ENCODE measurements at places on chromosomes 3 and 15.

GRCh38 chr3:72214066-72214951 lies 429.4 kb upstream of the PROK2 start:
- no peak for DNase-seq

- DNase-seq = peak; percentile 62
Measured at GRCh38 chr3:49554633-49555265, 472 bp downstream of the BSN start.

DNA sequence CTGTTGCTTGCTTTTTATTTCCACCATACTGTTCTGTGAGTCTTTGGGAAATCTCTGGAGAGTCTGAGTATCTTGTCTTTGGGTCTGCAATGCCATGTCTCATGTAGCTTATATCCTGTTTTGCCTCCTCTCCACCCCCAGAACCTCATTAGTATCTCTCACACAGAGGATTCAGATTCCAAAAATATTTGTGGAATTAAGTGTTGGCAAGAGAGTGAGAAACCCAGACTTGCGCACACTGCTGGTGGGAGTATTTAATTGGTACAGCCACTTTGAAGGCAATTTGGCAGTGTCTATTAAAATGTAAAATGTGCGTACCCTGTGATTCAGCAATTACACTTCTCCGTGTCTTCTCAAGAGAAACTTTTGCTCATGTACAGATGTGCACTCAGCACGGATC lies 68.6 kb downstream of the ZNF621 start:
- no peak for DNase-seq

- DNase-seq = no peak
Measured at GRCh38 chr3:45966371-45966791, 23.1 kb downstream of the CXCR6 start.

DNA sequence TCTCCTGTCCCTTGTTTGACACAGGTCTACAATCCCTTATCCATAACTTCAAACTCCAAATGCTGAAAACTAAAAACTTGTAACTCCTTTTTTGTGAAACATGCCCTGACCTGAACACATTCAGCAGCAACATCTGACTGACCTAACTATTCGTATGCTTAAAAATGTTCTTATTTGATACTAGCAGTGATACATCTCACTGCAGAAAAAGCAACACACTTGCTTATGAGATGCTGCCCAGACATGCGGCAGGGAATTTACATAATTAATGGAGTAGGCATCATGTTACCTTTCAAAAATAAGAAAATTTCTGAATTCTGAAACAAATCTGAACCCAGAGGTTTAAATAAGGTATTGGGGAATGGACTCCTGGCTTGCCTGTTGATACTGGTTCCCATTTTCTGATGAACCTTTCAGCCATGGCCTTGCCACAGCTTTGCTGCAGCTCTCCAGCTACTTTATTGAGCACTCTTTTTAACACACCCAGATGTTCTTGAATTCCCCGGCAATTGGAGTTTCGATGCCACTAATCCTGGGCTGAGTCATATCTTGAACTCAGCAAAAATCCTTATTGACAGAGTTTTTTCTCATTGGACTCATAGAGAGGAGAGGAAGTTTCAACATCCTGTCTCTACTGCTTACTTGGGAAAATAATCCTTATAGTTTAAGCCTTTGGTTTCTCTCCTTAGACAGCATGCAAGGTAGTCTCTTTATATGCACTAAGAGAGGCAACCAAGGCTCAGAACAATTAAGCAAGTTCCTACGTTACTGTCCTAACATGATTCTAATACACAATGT lies 296.6 kb upstream of the LMCD1 start:
- DNase-seq = no peak

DNA sequence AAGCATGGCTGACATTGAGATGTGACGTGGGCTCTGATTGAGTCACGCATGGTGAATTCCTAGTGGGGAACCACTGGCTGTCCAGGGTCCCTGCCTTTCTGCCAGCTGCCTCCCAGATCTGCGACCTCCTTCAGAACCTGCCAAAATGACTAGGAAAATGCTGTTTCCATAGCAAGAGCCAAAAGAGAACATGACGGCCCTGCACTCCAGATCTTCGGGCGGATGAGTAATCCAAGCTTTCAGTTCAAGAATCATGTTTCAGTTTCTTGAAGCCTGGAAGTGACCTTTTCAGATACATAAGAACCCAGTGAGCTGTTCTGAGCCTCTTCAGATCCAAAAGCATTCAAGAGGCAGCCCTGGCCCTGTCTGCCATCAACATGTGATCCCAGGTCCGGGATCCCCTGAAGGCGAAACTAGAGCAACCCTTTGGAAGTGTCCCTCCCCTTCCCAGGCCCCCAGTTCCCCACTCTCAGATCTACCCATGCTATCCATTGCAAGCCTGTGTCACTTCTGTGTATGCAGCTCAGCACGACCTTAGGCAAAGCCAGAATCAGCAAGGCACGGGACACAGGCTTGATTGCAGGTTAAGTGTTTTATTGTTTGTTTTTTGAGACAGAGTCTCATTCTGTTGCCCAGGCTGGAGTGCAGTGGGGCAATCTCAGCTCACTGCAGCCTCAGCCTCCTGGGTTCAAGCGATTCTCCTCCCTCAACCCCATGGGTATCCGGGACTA lies 19.7 kb downstream of the ANKRD63 start:
- no peak for DNase-seq

DNA sequence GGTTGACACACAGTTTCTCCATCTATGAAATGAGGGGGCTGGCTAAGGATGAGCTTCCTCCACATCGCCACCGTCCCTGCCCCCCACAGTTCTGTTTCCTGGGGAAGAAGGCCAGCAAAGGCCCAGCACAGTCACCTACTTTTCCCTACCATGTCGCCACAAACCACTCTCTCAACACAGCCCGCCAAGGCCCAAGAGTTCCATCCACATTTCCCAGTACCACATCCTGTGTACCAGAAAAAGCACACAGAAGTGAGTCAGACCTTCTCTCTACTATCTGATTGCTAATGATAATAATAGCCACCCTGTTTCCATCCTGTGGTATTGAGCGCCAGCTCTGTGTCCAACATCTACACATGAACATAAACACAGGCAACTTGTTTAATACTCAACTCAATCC lies 30.3 kb upstream of the C15orf39 start:
- DNase-seq = no peak

DNA sequence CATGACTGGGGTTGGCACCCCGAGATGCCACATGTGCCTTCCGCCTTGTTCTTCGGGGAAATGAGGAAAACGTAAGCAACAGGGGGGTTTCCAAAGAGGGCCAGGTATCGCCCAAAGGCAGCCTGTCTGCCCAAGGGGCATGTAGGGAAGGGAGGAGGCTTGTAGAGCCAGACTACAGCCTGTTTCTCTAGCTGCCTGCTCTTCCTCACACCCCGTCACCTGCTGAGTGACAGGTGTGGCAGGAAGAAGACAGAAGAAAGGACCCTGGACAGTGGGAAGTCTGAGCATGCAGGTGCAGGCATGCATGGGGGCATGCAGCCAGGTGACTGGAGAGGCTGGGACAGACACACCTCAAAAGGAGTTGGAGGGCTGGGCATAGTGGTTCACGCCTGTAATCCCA lies 9.8 kb downstream of the PLA2G4E start:
- DNase-seq = no peak

GRCh38 chr3:535566-536416 lies 339.2 kb downstream of the CHL1 start:
- DNase-seq = no peak

- DNase-seq = no peak
Measured at GRCh38 chr3:172749230-172749965, 1.1 kb upstream of the ECT2 start.
